CD4-positive, alpha-beta memory T cell (primary cell): ENCODE measurements at places on chromosomes 16 and 17.
A peak's percentile ranks its signal among the peaks of the same experiment; 100 is the strongest.

- peak; percentile 70 for DNase-seq
Measured at GRCh38 chr17:64418506-64419339, 28.1 kb upstream of the PECAM1 start.

- no peak for DNase-seq
Measured at GRCh38 chr17:27623614-27624013, 7.4 kb upstream of the LGALS9 start.

DNA sequence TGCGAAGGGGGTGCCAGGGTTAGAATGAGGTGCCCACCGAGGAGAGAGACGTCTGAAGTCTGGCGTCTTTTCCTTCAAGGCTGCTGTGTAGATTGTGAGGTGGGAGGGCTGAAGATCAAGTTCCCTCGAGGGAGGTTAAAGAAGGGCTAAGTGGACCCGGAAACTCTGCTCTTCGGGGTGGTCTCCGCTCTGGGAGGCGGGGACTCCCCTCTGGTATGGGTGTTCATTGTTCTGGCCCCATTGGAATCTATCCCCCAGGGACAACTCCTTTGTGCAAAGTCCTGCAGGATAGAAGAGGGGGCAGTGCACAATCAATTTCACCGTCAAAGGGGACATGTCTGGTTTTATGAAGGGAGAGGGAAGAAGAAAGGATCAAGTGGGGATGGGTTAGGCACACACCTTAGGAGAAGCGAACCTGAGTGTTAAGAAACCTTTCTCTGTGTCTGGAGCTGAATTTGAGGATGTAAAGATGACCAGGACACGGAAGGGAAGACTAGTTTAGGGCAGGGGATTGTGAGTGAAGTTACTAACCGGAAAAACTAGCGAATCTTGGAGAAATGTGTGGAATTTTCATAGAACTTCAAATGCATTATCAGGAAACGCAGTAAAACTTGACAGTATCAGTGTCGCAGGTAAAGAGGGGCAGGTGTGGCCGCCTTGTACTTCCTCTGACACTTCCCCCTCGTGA is 809 bp upstream of the RAB34 start:
- DNase-seq: no peak

- no peak for DNase-seq
Measured at GRCh38 chr17:17417718-17418181, 59.0 kb upstream of the MED9 start.

DNA sequence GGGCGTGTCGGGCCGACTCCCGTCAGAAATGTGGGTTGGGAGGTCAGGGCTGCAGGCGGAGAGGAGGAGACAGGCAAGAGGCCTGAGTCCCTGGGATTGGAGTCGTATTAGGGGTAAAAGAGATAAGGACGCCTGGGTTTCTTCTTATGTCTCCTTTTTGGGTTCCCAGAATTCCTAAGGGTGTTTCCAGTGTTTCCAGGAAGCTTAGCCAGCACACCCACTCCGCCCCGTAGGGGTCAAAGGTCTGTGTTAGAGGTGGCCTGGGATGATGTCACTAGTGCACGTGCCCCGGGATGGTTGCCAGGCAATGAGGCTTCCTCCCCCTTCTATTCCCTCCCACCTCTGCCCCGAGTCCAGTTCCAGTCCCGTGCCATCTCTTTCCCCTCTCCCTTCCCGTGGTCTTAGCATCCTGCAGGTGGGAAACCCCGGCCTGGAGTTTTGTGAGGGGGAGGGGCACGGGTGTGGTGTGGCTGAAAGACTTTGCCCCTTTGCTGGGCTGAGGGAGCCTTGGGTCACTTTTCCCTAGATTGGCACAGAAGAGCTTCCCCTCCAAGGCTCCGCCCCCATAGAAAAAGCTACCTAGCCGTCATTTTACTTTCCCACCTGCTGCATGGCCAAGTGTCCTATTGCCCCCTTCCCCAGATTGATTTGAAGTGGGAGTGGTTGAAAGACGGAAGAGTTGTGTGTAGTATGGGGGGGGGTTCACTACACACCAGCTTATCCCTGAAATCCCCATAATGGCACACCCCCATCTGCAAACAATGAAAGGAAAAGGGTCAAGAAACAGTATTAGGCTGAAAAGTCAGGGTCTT is 2.8 kb downstream of the KDM6B start:
- peak; percentile 61 for DNase-seq

GRCh38 chr17:44081681-44082080 is 11.1 kb downstream of the G6PC3 start:
- no peak for DNase-seq

GRCh38 chr17:49545007-49545660 is 30.5 kb upstream of the NXPH3 start:
- no peak for DNase-seq

GRCh38 chr17:57088298-57088697 is 3.3 kb downstream of the AKAP1 start:
- DNase-seq: no peak

- peak; percentile 7 for DNase-seq
Measured at GRCh38 chr17:14118951-14119350, 49.6 kb downstream of the COX10 start.

DNA sequence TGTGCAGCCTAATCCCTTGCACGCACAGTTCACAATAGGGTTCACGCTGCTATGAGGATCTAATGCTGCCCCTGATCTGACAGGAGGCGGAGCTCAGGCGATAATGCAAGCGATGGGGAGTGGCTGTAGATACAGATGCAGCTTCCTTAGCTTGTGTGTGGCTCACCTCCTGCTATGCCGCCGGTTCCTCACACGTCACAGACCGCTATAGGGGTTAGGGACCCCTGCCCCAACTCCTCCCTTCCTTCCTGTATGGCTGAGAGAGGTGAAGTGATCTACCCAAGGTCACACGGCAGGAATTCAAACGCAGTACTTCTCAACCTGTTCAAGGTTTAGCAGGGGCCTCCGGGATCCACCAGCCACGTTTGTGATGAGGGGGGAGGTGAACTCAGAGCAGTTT is 13.4 kb upstream of the PLLP start:
- DNase-seq: peak; percentile 72

DNA sequence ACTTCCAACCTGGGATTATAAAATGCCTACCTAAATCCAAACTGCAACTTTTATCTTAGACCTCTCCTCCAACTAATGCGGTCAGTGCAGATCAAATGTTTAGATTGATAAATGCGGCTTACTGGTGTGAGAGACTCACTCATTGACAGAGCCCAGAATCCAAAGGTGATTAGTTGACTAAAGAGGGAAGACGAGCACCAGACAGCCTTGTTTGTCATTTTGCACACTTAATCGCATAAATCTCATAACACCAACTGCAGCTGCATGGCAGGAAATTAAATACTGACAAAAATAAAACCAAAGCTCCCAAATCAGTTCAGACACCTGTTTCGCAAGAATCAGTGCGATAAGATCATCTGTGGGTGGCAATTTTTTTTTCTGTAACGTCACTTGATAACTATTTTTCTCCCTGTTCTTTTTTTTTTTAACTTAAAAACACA is 35.9 kb downstream of the NACA2 start:
- no peak for DNase-seq
